ENCODE measurements at places on chromosomes 12 and 14.
A peak's percentile ranks its signal among the peaks of the same experiment; 100 is the strongest.

GRCh38 chr12:129629901-129630300 is 273.9 kb downstream of the TMEM132D start:
- DNase-seq: no peak

- DNase-seq: no peak
Observed at GRCh38 chr12:2286461-2287131, 233.8 kb downstream of the CACNA1C start.

DNA sequence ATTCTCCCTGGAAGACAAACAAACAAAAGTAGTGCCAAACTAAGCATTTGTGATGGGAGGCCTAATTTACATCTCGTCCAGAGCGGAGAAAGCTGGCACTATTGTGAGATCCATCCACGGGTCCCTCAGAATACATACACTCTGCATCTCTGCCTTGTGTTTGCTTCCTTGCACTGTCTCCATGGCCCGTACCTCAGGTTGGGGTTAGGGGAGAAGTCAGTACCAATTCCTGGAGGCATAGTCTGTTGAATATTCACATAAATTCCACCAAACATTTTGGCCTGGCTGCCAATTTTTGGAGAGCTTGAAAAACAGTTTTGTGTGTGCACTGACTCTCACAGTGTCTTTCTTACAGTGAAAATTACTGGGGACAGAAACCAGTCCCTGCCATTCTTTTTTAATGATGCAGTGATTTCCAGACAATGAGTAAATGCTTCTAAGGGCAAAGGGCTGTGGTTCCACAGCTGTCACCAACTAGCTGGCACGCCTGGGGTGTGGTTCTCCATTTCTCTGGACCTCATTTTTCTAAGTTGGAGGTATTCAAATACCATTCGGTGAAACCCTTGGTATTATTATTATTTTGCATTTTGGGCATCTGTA is 119.7 kb upstream of the HIF1A start:
- no peak for DNase-seq

GRCh38 chr12:48334808-48335207 is 15.9 kb downstream of the ZNF641 start:
- DNase-seq: no peak

- no peak for DNase-seq
Observed at GRCh38 chr14:88421286-88421685, 35.8 kb downstream of the SPATA7 start.

GRCh38 chr14:58631732-58632131 is 6.0 kb upstream of the DACT1 start:
- DNase-seq: no peak

- no peak for DNase-seq
Observed at GRCh38 chr14:24395609-24396582, 2.9 kb upstream of the NYNRIN start.

- peak; percentile 8 for DNase-seq
Observed at GRCh38 chr12:18430425-18431048, 169.2 kb downstream of the PIK3C2G start.

DNA sequence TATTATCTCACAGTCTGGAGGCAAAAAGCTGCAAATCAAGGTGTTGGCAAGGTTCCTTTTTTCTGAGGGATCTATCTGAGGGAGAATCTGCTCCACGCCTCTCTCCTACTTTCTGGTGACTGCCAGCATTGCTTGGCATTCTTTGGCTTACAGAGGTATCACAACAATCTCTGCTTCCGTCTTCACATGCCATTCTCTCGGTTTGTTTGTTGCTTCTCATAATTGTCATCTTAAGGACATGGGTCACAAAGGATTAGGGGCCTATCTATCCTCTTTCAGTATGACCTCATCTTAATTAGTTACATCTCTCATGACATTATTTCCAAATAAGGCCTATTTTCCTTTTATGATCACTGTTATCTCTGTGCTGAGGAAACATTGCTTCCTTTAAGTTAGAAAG is 345.0 kb downstream of the FOXG1 start:
- no peak for DNase-seq

DNA sequence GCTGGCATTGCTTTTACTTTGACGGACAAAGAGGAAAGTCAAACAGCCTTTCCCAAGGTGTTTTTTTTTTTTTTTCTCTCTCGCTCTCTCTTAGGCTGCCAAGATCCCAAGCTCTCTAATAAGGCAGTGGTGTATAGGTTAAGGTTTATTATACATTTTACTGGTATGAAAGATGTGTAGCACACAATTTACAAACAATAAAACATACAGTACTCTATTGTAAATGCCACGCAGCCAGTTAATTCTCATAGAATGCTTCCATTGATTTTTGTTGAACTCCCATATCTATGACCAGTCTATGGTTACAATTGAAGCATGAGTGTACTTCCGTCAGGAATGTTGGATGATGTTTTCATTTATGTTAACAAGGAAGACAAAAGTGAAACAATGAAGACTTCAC is 106.4 kb upstream of the GSC start:
- DNase-seq: no peak

- no peak for DNase-seq
Observed at GRCh38 chr12:96828169-96828789, 78.8 kb upstream of the NEDD1 start.

DNA sequence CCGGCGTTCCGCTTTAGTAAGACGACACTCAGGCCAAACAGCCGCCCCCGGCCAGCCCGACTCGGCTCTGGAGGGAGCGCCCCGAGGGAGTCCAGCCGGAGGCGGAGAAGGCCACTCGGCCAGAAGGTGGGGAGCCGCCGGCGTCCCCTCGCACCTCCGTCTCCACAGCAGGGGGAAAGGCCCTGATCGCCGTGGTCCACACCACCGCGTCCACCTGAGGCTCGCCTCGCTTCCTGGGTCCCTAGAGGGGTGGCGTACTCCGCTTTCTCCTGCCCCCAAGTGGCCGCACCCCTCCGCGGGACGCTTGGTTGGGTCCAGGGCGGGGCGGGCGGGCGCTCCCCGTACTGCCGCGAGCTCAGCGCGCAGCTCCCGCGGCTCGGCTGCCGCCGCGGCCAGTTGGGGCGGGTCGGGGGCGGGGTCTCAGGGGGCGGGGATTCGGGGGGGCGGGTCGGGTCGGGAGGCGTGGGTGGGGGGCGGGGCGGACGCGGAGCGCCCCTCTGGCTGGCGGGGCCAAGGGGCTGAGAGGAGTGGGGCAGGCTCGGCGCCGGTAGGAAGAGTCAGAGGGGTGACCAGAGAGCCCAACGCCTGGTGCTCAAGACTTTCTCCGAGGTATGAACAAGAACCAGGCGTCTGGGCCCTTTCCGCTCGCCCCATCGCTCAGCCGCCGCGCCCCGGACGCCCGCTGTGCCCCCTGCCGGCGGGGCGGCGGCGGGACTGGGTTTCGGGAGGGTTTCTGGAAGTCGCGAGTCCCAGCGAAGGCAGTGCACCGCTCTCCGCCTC is at the start of gene FRMD6:
FRMD6 (plus strand) TSS at position 523 of the 780 bp plus-strand sequence. CDS start 37,927 bp downstream, outside the sequence.
- peak; percentile 71 for DNase-seq

- no peak for DNase-seq
Observed at GRCh38 chr12:11732023-11732422, 82.5 kb downstream of the ETV6 start.

- DNase-seq: no peak
Observed at GRCh38 chr12:93419388-93420034, 22.2 kb downstream of the UBE2N start.

- DNase-seq: no peak
Observed at GRCh38 chr14:100522616-100523099, 64.6 kb downstream of the BEGAIN start.

- no peak for DNase-seq
Observed at GRCh38 chr14:69719501-69719951, 47.4 kb upstream of the SRSF5 start.

- no peak for DNase-seq
Observed at GRCh38 chr12:66647034-66647691, 31.7 kb downstream of the GRIP1 start.

DNA sequence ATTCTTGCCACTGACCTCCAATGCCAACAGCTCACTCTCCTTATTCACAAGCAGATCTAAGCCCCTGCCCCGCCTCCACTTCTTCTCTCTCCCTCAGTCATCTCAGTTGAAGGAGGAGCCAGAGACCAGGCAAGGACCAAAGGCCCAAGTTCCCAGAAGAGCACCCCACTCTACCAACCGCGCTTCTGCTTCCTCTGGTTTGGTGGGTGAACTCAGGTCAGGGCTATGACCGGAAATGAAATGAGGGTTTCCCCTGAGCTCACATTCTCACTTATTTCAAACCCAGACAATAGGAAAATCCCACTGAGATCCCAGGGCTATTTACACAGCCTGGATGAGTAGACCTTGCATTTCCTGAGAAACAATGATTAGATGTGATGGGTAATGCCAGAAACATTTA is 9.9 kb downstream of the DPF3 start:
- no peak for DNase-seq

DNA sequence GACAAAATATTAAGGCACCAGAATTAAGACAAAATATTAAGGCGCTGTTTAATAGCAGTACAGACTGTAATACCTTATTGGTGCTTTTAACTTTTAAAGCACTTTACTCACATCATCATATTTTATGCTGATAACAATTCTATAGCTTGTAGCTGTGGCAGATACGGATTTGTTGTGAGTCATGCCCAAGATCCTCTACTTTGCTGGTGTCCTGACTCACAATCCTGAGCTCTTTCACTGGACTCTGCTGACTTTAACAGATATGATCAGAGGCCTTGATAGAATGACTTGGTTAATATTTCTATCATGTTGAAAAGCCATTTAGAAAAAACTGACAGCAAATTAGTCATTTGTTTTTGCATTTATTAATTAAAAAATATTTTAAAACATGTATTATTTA is 99.0 kb upstream of the PKP2 start:
- DNase-seq: no peak

GRCh38 chr14:67137744-67138371 is 51.4 kb upstream of the GARIN2 start:
- no peak for DNase-seq

DNA sequence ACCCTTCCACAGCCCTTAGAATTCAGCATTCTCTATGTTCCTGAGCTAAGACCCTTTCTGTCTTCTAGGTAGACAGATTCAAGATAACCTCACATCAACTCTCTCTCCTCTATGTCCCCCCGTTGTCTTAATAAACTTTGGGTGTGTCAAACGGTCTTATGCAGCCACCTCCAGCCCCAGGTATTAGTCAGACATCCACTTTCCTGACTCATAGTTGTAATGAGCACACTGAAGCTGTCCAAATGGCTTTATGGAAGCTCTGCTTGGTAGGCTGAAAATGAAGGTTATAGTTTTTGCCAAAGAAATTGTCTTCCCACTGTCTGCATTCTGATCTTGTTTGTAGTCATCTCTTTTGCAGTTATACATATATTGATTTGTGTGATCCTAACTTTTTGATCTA is 482.0 kb downstream of the RMST start:
- no peak for DNase-seq

DNA sequence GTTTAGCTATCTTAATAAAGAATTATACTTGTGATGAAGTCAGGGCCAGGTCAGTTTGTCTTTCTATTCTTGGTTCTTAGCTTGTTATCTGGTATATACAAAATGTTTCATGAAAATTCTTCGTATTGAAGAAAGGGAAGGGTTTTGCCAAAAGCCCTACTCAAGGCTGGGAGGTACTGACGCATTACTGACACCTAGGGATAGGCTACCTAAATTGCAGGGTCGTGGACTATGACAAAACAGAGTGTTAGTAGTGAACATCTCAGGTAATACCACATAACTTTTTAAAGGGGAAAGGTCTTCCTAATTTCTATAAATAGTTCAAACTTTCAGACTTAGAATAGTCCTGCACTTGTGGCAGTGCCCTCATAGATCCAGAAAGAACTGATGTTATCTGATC is 246.3 kb downstream of the RGS6 start:
- DNase-seq: no peak

DNA sequence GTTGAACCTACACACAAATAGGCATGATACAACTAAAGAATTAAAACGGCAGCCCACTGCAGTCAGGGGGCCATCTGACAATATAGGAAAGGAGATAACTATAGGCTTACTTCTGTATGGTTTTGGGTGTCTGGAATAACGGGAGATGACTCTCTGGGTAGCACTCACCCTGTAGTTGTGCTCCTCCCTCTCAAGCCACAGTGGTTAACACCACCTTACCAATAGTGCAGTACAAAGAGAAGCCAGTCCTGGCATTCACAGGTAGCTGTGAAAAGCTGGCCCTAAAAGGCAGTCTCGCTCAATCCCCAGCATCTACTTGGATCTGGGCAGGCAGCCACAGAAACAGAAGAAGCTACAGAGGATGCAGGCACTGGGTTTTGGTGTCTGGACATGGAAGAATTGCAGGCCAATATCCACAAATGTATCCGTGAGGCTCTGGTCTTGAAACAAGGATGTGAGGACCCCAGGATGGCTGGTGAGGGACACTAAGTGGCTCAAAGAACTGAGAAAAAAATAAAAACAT is 93.0 kb downstream of the DPF3 start:
- no peak for DNase-seq

- no peak for DNase-seq
Observed at GRCh38 chr12:15629761-15630160, 159.4 kb downstream of the EPS8 start.

- no peak for DNase-seq
Observed at GRCh38 chr12:106733660-106734059, 40.8 kb upstream of the RIC8B start.

GRCh38 chr12:32603858-32604257 is 75.2 kb upstream of the DNM1L start:
- no peak for DNase-seq

GRCh38 chr12:43094886-43095575 is 457.0 kb downstream of the ADAMTS20 start:
- no peak for DNase-seq
